Hematopoietic multipotent progenitor cell treated with erythropoietin and hydrocortisone succinate and interleukin-3 and kit ligand, for 17 days (in vitro differentiated cells): ENCODE measurements at places on chromosomes 12 and 14.
A peak's percentile ranks its signal among the peaks of the same experiment; 100 is the strongest.

- no peak for DNase-seq
Measured at GRCh38 chr12:121430833-121431415, 31.0 kb downstream of the RNF34 start.

DNA sequence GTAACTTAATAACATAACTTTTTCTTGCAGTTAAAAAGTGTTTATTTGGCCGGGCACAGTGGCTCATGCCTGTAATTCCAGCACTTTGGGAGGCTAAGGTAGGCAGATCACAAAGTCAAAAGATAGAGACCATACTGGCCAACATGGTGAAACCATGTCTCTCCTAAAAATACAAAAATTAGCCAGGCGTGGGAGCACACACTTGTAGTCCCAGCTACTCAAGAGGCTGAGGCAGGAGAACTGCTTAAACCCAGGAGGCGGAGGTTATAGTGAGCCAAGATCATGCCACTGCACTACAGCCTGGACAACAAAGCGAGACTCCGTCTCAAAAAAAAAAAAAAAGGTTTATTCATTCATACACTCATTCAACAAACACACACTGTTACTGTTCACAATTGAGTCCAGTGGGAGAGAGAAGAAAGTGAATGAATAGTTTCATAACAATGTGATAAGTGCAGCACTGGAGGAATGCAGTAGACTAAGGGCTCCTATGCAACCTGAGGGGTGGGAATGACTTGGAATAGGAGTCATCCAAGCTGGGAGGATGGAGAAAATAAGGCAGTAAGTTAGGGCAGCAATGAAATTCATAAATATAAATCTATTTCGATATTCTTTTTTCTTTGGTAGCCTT is 19.8 kb downstream of the DAD1 start:
- DNase-seq, result no peak

DNA sequence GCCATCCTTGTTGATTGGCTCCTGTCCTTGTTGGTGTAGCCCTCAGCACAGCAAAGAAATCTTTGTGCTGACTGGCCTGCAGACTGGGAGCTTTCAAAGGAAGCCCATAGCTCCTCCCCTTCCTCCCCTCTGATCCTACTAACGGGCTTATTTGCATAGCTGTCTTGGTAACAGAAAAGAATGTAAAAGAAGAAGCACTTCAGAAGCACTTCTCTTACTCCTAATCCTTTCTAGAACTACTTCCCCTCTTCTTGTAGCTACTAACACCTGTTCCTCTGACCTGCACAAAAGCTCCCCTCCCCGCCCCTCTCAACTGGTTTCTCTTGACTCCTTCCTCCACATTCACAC is 14.3 kb upstream of the RIC8B start:
- DNase-seq, result no peak

DNA sequence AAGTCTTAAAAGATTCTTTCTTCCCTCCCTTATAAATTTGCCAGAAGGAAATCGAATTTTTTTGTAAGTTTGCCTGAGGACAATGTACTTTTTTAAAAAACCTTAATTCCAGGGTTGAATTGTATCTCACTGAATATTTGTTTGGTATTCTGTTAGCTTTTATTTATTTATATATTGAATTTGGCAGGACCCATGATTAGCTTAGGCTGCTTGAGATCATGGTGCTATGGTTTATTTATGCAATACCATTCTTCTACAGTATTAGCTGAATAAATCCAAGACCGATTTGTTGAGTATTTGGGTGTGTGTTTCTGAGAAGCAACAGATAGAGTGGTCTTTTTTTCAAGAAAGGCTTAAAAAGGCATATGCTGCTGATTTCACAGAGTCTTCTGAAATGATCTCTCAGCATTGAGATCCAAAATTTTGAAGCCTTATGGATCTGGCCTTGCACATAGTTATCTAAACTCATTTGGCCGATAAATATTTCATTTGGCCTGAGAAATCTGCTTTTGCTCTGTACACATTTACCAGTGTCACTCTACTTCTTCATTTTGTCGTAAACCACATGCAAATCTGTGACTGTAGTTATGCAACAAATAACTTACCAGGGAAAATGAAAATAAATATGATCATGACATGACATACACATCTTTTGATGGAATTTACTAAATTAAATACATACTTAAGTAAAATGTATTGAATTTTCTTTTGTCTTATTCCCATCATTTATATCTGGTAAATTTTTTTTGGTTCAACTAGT is 265.8 kb upstream of the FLRT2 start:
- no peak for DNase-seq

- DNase-seq, result no peak
Measured at GRCh38 chr12:114481200-114481535, 75.2 kb upstream of the TBX5 start.

DNA sequence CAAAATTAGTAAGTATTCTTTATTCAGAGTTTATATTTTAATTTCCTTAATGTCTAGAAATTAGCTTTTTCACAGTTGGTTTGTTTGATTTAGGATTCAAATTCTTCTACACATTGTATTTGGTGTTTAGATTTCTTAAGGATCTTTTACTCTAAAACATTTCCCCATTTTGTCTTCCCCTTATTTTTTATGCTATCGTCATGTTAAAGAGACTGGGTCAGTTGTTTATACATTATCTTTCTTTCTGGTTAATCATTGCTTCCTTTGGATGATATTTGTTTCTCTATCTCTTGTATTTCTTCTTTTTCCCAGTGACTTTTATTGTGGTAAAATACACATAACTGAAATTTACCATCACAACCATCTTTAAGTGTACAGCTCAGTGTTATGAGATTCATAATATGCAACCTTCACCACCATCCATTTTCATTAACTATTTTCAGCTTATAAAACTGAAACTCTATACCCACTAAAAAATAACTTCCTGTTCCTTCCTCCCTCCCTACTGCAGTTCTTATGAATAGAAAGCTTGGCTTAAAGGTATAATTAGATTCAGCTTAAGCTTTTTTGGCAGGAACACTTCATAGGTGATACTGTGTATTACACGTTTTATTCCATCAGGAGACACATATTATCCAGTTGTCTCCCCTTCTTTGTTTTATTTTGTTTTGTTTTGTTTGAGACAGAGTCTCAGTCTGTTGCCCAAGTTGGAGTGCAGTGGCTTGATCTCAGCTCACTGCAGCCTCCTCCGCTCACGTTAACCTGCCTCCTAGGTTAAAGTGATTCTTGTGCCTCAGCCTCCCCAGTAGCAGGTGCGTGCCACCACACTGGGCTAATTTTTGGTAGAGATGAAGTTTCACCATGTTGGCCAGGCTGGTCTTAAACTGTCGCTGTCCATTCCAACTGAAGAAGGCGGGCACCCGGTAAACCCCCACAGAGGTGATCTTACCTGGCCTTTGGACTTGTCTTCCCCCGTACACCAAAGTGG is 45.0 kb downstream of the NOPCHAP1 start:
- no peak for DNase-seq

DNA sequence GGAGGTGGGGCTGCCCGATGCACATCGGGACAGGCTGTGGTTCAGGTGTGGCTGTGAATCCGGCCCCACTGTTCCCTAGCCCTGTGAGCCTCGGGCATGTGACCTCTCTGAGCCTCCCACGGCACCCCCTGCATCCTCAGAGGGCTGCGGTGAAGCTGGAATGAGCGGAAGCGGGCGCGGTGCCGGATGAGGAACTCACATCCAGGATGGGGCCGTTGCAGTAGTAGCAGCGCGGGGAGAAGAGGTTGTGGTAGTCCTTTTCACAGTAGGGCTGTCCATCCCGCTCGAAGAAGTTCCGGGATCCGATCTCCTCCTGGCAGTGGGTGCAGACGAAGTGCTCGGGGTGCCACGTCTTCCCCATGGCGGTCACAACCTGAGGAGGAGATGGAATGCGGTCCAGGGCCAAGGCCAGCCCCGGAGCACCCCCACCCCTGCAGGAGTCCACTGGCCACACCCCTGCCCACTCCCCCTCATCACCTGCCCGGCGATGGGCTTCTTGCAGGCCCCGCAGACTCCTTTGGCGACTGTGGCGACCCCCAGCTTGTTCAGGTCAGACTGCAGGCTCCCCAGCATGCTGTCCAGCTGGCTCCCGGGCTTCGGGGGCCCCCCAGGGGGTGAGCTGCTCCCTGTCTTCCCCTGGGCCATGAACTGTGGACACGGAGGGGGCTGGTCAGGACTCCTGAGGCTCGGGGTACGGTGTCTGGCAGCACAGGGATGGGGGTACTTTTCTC is 13.9 kb upstream of the RPLP0 start:
- DNase-seq, result no peak

DNA sequence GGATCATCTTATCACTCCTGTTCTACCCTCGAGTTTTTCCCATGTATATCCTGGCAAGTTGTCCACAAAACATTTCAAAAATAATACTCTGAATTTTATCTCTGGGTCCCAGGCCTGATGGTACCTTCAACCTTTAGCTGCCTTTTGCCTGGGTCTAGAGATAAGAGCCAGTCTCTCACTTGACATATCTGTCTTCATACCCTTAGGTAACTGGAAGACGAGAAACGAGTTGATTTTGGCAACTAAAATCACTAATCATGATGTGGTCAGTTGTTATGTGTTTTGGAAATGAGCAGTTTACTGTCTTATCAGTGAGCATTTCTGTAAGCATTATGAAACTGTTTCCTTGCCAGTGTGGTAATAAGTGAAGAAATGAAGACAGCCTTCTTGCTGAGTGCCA is 6.3 kb downstream of the RNF10 start:
- DNase-seq, result peak; percentile 89

GRCh38 chr12:132083614-132083940 is 60.5 kb downstream of the DDX51 start:
- no peak for DNase-seq

DNA sequence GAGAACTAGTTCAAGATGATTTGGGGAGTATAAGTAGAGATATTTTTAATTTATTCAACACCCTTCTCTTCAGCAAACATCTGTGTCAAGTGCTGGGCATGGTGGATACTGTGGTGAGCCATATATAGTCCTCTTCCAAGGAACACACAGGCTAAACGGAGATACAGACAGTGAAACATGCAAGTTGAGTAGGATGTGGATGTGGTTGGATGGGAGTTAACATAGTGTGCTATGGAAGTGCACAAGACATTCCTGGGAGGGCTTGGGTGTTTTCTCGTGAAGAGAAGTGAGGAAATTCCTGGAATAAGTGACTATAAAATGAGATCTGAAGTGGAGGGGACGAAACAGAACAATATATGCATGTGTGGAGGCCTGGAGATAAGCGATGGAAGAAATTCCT is 181.1 kb upstream of the NPAS3 start:
- DNase-seq, result no peak

GRCh38 chr14:68047906-68048305 is 228.3 kb downstream of the RAD51B start:
- no peak for DNase-seq

DNA sequence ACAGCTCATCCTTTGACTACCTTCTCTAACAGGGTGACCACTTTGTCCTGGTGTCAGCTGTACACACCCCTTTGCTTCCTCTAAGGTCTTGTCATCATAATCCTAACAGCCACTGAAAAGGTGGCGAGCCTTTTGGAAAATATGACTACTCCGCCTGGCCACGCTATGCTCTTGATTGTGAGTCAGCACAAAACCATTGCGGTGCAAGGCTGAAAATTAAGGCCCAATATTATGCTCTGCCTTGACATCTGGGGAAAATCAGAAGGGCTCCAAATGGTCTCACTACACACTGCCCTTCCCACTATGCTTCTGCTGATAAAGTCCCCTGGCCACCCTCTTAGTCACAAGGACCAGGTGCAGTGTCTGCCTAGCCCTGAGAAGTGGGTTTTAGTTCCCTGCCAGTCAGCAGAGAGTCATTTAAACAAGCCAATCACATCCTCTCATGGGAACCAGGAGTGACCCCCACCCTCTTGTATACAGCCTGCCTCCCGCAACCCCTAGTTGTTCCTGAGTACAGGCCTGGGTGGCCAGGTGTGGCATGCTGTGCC is 34.3 kb downstream of the FGD6 start:
- no peak for DNase-seq

DNA sequence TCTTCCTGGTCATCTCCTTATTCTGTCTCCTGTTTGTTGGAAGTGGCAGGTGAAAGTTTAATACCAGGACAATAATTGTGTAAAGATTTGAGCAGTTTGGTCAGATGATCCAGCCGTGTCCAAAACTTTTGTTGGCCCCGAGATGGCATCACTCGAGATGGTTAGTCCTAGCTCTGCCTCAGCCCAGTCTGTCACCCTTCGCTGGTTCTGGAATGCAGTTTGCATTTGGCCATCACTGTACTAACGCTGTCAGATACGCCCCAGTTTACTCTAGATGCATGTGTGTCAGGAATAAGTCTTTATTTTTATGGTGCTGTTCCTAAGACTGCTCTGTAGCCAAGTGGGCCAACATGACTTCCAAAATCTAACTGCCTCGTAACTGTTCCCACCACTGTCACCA is 79.6 kb downstream of the MOK start:
- DNase-seq, result no peak

DNA sequence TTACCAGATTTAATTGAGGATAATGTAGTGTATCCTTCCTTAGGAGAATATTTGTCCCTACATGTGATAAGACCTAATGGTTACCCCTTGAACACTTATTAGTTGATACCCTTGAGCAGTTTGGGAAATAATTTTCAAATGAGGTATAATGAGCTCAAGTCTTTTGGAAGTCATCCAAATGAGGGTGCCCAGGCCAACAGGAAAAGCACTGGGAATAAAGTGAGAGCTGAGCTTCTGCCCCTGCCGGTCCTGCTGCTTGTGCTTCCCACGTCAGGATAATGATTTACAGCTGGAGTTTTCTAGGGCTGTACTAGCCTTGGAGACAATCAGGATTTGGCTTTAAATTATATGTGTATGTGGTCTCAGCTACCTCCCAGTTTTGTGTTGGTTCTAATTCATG is 178.8 kb upstream of the FRMD6 start:
- no peak for DNase-seq

- DNase-seq, result no peak
Measured at GRCh38 chr14:99936056-99936455, 129.2 kb upstream of the EVL start.

DNA sequence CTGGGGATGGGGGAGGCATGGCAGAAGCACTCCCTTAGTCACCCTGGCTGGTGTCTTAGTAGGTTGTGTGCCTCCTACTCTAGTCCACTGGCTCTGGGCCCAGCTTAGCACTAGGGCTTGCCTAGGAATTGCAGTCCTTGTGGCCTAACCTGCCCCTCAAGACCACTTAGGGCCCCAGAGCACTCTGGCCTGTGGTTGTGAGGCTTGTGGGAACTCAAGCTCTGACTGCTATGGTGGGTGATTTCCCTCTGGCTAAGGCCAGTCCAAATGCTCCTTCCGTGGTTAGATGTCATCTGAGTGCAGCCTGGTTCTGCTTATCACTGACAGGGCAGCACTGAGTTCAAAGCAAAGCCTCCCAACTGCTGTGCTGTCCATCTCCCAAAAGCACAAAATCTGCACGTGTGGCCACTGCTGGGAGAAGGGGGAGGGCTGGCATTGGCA is 20.2 kb downstream of the FGD4 start:
- DNase-seq, result no peak

DNA sequence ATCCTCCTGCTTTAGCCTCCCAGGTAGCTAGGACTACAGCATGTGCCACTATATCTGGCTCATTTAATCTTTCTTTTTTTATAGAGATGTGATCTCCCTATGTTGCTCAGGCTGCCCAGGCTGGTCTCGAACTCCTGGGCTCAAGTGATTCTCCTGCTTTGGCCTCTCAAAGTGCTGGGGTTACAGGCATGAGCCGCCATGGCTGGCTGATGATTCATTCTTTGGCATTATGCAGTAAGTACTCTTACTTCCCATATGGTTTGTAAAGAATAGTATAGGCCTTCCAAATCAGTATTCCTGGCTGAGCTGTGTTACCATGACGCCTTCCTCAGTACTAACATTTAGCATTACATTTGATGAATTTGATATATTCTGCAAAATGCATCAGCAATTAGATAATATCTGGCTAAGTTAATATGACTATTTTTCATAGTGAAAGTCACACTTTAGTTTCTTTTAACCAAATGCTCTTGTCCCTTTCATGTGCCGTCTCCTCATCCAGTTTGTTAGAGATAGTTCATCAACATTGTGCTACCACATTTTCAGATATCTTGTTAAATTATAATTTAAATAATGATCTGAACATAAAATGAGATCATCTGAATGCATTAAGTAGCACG is 3.2 kb upstream of the MIA2 start:
- DNase-seq, result no peak
